Stimulated activated CD4-positive, alpha-beta T cell treated with anti-CD3 and anti-CD28 coated beads, Interleukin-4, amount 100 ng/mL, for 4 hours (primary cell): ENCODE measurements at places on chromosomes 2 and 18.

- DNase-seq: no peak
These were observed 154.0 kb upstream of the NFATC1 start for GRCh38 chr18:79241755-79242154.

DNA sequence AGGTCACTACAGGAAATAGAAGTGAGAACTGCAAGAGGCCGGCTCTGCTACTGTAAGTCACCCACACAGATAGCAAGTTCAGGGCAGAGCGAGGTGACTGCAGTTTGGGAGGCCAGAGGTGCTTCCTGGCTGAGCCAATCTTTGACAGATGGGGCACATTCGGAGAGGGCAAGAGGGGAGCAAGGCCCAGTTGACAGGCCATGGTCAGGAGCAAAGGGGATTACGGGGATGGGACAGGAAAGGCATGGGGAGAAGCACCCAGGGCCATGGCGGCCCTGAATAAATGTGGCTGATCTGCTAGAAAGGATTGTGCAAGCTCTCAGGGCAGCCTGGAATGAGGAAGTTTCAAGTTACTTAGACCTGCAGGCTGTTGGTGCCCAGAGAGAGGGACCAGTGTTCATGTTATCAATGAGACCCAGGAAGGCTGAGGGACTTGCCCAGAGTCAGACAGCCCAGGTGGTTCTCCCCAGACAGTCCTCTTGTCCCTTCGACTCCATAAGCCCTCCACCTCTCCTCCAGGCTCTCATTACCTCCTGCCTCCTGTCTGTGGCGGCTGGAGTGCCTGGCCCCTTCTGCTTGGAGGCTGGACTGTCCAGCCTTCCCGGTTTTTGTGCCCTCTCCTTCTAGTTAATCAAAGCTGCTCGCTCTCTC lies 123.3 kb downstream of the CTIF start:
- no peak for DNase-seq

GRCh38 chr2:9287400-9288045 lies 80.9 kb downstream of the ASAP2 start:
- no peak for DNase-seq

GRCh38 chr2:181682026-181682789 lies 1.9 kb upstream of the NEUROD1 start:
- no peak for DNase-seq

DNA sequence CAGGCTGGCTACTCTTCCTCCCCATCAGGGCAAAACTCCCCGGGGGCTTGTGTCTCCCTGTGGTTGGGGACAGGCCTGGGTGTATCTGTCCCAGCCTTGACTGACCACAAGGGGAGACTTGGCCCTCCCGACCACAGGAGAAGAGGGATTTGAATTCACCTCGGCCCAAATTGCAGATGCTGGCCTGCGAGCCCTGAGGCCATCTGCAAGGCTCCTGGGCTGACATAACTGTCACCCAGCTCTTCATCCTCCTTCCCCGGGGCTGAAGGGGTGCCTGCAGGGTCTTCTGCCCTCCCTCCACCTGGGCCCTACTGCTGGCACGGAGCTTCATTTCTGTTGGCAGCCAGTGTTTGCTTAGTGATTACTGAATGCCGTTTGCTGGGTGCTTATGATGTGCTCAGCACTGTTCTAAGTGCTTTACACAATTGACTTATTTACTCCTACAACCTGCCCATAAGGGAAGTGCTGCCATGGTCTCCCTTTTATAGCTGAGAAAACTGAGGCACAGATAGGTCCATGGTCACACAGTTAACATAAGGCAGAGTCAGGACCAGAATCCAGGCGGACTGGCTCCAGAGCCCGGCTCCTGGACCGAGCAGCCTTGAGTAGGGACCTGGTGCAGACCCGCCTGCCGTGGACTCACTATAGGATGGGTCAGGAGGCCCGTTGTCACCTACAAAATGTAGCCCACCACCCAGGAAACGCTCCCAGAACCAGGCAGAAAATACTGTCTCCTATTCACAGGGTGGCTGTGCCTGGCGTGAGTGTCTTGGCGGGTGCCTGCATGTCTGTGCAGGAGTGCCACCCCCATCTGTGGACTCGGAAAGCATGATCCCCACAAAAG lies 18.9 kb downstream of the STEAP3 start:
- DNase-seq: no peak

DNA sequence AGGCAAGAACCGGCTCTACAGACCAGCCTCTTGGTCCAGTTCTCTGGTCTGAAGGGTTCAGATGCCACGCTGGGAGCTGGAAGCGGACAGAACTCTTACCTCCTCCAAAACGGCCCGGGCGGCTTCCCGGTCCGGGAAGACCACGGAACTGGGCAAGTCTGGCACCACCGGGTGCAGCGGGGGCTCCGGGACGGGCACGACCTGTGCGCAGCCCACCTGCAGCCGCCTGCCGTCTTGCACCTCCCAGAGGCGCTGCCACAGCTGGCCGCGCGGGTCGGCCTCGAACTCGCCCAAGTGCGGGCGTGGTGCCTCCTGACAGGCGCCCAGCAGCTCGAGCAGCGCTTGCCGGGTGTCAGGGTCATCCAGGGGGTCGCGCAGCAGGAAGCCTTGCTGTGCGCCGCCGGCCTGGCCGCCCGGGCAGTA lies 773 bp downstream of the CMPK2 start:
- DNase-seq: no peak

- no peak for DNase-seq
These were observed 8.8 kb downstream of the TGFBRAP1 start for GRCh38 chr2:105320651-105321215.

DNA sequence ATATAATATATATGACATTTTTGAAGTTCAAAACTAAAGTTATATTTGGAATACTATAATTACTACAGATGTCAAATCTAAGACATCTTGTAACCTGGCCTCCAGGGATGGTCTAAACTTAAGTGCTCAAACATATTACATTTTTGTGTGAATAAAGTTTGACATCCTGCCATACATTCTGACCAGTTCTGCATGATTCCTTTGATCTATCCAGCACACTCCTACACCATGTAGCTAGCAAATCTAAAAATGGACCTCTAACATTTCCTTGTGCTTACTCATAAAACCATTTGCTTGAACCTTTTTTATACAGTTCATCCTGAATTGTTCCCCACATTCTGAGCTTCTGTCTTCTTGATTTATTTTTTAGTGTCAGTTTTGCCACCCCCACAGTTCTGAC lies 294.3 kb upstream of the ZNF804A start:
- DNase-seq: no peak

DNA sequence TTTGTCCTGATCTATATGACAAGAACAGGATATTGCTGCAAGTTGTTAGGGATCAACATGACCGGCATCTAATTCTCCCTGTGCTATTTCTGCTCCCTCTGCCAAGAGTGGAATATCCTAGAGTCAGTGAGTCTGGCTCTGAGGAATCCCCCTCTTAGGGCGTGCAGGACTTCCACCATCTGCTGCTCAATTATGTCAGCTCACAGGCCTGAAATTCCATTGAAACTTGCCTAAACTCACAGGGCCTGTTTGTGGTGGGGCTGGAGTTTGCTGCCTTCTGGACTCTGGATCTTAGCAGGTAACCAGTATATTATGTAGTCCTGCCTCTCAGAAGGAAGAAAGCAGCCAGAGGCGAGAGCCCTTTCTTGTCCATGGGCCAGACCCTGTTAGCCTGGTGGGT lies 323.0 kb downstream of the TSN start:
- DNase-seq: no peak

DNA sequence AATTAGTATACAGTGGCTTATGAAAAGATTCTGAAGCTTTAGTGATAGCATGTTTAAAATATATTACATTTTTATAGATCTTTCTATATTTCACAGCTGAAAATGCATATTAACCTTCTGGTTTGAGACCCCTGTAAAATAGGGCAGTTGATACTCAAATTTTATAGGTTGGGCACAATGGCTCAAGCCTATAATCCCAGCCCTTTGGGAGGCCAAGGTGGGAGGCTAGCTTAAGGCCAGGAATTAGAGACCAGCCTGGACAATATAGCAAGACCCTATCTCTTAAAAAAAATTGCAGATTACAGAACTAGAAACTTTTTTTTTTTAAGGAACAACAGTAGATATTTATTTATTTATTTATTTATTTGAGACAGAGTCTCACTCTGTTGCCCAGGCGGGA lies 31.2 kb downstream of the NBEAL1 start:
- DNase-seq: no peak

DNA sequence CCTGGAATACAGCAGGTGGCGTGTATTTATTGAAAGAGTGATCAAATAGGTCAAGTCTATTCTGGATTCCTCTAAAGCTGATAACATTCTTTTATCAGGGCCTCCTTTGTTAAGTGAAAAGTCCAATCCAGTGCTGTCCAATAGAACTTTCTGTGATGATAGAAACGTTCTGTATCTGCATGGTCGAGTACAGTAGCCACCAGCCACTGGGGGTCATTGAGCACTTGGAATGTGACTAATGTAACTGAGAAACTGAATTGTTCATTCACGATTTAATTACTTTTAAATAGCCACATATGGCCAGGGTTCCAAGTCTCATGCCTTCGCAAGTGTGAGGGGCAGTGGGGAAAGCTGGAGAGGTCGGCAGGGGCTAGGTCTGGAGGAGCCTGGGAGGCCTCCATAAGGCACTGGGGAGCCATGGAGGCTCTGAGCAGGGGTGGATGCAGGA lies 20.5 kb downstream of the SH2D6 start:
- no peak for DNase-seq

DNA sequence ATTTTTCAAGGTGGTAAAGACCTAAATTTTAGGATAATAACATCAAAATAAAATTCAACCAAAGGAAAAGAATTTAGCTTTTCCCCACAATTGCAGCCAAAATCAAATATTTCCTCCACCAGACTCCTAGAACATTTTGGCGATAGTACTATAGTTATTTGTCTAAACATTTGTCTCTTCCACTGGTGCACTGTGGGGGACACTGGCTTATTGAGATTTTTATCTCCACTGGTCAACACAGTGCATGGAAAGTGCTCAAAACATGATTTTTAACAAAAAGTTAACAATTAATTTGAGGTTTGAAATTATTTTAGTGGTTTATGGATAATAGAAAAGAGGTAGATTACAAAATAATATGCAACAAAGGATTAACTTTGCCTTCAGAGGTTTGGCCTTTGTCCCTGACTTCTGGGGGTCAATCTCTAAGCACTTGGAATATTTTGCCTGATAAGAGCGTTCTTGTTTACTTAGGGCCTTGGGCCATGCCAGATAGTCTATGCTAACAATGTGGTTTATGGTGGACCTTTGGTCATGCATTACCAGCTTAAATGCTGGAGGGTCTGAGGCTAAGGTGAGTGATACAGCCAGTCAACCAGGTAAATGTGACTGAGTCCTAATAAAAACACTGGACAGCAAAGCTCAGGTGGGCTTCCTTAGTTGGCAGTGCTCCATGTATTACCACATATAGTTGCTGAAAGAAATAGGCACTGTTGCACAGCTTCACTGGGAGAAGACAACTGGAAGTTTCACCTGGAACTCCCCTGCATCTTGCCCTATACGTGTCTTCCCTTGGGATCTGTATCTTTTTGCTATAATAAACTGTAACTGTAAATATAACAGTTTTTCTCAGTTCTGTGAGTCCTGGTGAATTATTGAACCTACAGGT lies 67.2 kb upstream of the SATB2 start:
- no peak for DNase-seq

- DNase-seq: no peak
These were observed 60.4 kb upstream of the TNP1 start for GRCh38 chr2:216920143-216920876.

DNA sequence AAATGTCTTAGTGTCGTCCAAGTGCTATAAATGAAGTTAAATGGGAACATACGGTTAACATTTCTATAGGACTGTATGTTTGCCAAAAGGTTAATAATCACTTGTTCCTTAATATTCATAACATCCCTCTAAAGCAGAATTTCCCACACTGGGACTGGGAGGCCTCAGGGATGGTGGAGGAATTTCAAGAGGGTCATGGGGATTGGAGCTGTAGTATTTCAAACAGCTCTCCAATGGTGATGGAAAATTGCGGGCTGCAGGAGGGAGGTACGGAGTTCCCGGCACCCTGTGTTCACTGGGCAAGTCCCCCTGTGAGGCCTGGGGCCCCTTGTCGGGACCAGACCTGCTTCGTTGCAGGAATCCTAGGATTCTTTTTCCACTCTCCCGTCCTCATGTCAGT lies 39.8 kb upstream of the CTAGE1 start:
- DNase-seq: no peak

- no peak for DNase-seq
These were observed 587.3 kb upstream of the GCFC2 start for GRCh38 chr2:76298041-76298440.

GRCh38 chr18:58268849-58269248 lies 224.8 kb downstream of the NEDD4L start:
- DNase-seq: no peak

- no peak for DNase-seq
These were observed 7.7 kb downstream of the PSD4 start for GRCh38 chr2:113181258-113182051.

GRCh38 chr2:58502931-58503330 lies 261.8 kb upstream of the FANCL start:
- DNase-seq: no peak

- DNase-seq: no peak
These were observed 3.4 kb downstream of the NCOA1 start for GRCh38 chr2:24494410-24494809.
